ENCODE measurements at places on chromosomes 2 and 18.

DNA sequence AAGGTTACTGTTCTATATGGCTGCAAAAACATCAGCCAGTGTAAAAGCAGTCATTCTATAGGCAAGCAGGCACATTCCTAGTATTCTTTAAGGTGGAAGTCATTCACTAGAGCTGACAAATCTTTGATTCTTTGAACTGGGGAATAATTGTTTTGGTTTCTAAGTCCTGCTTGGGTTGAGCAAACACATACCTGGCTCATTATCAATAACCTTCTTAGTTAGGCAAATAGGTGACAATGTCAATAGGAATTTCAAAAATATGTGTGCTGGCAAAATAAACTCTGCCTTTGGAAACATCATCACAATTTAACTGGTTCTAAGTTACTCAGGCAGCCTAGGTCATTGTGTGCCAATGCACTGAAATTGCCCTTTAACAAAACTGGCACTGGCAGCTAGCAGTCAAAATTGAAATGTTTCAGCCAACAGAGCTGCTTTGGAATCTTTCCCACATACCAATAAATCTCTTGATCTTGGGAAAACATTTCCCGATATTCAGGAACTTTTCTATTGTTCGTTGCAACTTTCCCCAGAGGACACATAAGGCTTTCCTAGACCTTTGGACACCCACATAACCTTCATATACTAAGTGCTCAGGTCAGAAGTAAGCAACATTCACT, 402.0 kb upstream of the MMADHC start:
- no peak for DNase-seq

- DNase-seq, result no peak
Observed at GRCh38 chr2:170255971-170256370, 78.0 kb downstream of the MYO3B start.

DNA sequence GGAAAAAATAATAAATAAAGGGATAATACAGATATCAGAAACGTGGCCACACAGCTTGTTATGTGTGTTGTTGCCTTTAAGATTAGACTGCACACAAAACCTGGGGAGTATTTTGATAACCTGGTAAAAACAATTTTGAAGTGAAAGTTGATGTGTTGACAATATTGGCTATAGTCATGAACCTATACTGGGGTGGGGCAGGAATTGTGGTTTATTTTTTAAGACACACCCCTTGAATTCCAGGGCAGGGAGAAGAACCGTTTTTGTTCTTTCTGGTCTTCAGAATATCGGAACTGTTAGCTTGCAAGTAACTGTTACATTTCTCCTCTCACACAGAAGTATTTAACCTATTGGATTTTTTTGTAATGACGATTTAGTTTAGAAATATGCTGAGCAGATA, 80.4 kb downstream of the LIMS1 start:
- no peak for DNase-seq

GRCh38 chr2:212914392-212914791, 237.0 kb downstream of the IKZF2 start:
- no peak for DNase-seq

- no peak for DNase-seq
Observed at GRCh38 chr2:74573747-74574562, 19.4 kb downstream of the DOK1 start.

GRCh38 chr2:70440621-70441020, 113.0 kb downstream of the TGFA start:
- DNase-seq, result no peak

DNA sequence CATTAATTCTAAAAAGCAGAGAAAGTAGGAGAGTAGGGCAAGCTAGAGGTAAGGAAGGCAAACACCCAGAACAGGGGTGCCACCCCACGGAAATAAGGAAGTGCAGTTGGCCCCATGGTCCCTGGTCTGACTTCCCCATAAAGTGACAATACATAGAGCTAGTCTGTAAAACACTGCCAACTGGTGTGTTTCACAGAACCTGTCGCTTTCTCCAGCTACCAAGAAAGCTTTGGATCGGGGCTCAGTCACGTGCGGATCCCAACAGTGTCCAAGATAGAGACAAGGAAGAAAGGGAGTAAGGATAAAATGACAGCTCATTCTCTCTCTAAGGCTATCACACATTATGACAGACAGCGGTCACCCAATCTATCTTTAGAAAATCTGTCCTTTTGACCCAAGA, 36.4 kb downstream of the TBC1D8 start:
- DNase-seq, result no peak

GRCh38 chr2:27792759-27793158, 21.2 kb downstream of the MRPL33 start:
- no peak for DNase-seq
